ENCODE measurements at places on chromosomes 11 and 22.

DNA sequence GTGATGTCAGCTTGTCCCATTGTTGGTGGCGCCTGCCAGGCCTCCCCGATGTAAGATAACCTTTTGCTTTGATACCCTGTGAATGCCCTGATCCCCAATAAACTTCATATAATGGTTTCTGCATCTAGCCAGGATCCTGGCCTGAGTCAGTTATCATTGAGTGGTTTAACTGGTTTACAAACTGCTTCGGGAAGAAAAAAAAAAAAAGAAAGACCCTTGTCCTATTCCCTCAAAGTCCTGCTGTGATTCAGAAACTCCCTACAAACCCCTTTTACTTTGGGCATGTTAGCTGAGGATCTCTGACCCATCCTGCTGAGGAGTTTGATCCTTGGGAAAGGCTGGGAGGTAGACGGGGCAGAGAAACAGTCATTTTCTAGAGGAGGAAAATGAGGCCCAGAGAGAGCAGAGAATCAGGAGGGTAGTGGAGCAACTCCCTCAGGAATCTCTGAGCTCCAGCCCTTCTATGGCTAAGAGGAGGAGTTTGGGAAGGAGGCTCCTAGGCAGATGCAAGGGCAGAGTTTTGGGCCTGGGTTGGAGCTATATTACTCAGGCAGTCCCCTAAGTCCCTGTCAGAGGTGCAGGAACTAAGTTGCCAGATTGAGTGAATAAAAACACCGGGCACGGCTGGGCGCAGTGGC is 5.4 kb upstream of the CYB5R3 start:
- DNase-seq, result no peak

- no peak for DNase-seq
Observed at GRCh38 chr11:44945666-44946065, 5.0 kb downstream of the TP53I11 start.

- peak; percentile 51 for DNase-seq
Observed at GRCh38 chr11:77411717-77412441, 62.0 kb downstream of the PAK1 start.

DNA sequence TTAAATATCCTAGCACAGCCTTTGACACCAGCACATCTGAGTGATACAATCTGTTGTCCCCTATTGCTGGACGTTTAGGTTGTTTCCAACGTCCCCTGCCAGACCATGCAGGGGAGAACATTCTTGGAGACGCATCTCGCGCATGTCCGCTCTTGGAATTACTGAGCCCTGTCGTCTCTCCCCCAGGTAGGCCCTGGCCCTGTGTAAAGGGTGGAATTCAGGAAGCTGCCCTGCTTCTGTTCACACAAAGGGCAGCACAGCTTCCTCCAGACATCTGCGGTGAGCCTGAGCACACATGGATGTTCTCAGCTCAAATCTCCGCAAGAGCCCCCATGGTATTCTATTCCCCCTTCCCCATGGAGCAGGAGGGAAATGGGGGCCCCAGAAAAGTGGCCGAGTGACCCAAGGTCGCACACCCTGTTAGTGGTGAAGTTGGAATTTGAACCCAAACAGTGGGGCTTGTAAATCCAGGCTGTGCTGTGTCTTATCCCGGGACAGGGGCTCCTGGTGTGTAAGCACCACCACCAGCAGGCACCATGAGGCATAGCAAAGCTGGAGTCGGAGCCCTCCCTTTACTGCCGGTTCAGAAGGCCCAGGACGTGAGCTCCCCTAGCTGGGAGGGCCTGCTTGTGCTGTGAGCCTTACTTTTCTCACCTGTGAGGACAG is 5.0 kb upstream of the FGF19 start:
- DNase-seq, result no peak

GRCh38 chr11:101091781-101092180 is 37.8 kb downstream of the PGR start:
- DNase-seq, result no peak

DNA sequence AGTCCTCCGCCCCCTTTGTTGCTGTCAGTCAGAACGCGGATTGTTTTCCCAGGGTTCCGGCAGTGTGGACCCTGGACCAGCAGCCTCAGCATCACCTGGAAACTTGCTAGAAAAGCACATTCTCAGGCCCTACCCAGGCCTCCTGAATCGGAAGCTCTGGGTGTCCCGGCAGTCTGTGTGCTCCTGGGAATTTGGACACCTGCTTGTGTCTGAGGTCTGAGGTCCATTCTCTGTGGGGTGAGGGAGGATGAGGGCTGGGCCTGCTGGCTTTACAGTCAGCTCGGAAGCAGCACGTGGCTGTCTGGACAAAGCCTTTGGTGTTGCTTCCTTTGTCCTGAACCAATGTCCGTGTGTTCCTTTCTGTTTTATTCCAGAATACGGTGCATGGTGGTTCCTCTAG is 299.7 kb downstream of the TBC1D22A start:
- no peak for DNase-seq

- no peak for DNase-seq
Observed at GRCh38 chr11:131906963-131907362, 536.5 kb downstream of the NTM start.

DNA sequence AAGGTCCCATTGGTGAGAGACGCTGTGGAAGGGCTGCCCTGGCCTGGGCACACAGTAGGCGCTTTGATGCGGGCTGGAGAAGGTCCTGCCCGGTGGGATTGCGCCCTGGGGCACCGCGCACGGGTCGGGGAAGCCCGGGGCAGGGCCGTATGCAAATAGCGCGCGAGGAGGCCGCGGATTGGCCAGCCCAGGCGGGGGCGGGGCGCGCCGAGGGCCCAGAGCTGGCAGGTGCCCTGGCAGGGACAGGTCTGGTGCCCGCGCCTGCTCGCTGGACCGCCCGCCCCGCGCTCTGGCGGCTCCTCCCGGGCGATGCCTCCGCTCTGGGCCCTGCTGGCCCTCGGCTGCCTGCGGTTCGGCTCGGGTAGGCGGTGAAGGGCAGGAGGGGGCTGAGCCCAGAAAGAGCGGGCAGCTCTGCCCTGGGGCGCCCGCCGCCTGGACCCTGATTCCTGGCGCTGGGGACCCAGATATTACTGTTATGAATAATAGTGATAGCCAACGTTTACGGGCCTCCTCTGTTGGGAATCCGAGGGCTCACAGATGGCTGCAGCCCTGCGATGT is at the start of gene UPK3A:
Gene UPK3A, plus strand, starts transcription at position 245 of the 558 bp plus-strand sequence. Its CDS starts 65 bp downstream, at position 310.
- peak; percentile 38 for DNase-seq

- DNase-seq, result no peak
Observed at GRCh38 chr22:50119768-50120251, 30.0 kb downstream of the MOV10L1 start.

- no peak for DNase-seq
Observed at GRCh38 chr22:50102946-50103345, 13.1 kb downstream of the MOV10L1 start.

DNA sequence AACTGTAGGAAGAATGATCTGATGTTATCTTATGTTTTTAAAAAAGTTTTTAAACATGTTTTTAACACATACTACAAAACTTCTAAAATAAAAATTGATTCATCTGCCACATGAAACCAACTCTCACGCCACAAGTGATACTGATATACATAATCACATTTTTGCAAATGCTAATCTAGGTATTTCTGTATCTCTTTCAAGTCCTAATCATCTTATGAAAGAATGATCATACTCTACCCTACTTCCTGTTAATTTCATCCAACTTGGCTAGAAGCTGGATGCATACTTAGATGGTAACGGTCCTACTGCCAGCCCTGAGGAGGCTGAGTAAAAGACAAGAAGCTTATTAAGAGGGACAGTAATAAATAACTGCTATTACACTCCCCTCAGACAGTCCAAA is 19.2 kb downstream of the THAP12 start:
- DNase-seq, result no peak

DNA sequence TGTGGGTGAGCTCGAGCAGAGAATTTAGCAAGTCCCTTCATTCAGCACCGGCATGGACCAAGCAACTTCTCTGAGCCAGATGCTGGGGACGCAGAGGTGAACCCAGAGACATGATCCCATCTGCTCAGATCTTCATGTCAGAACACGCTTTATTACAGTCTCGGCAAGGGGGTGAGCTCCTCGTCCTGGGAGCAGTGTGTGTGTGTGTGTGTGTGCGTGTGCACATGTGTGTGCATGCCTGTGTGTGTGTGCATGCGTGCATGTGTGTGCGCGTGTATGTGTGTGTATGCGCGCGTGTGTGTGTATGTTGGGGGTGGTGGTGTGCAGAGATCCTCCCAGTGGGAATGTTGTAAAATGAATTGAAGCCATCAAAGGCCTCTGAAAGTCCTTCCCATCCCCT is 9.8 kb downstream of the MIAT start:
- no peak for DNase-seq

DNA sequence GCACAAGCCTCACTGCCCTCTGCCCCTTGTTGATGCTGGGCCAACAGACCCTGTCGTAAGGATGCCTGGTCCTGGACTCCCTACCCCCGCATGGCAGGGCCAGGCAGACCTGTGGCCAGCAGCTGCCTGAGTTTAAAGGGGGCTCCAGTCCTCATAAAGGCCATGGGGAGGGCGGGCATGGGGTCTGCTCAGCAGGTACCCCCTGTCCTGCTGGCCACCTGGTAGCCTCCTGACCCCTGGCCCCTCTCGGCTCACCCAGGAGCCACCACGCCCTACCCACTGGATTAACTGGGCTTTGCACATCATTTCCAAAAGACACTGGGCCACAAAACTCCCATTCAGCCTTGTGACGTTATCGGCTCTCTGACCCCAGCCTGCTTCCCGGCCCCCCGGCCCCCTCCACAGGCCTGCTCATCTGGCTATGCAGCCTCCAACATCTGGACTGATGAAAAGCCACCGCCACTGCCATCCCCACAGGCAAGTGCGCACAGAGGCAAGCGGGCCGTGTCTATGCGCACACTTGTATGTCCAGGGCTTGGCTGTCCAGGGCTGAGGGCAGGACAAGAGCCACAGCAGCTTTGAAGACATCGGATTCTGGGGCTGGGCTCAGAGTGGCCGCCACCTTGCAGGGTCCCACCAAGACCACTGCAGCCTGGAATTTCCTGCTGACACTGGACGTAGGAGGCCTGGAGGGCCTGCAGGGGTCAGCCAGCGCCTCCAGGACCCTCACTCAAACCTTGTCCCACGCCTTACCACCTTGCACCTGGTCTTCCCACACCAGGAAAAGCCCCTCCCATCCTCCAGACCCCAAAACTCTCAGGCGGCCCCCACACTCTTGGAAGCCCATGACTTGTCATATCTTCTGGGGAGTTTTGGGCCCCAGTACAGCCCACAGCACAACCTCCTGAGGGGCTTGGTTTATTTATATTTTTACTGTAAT is 48.7 kb downstream of the IGF2 start:
- no peak for DNase-seq

DNA sequence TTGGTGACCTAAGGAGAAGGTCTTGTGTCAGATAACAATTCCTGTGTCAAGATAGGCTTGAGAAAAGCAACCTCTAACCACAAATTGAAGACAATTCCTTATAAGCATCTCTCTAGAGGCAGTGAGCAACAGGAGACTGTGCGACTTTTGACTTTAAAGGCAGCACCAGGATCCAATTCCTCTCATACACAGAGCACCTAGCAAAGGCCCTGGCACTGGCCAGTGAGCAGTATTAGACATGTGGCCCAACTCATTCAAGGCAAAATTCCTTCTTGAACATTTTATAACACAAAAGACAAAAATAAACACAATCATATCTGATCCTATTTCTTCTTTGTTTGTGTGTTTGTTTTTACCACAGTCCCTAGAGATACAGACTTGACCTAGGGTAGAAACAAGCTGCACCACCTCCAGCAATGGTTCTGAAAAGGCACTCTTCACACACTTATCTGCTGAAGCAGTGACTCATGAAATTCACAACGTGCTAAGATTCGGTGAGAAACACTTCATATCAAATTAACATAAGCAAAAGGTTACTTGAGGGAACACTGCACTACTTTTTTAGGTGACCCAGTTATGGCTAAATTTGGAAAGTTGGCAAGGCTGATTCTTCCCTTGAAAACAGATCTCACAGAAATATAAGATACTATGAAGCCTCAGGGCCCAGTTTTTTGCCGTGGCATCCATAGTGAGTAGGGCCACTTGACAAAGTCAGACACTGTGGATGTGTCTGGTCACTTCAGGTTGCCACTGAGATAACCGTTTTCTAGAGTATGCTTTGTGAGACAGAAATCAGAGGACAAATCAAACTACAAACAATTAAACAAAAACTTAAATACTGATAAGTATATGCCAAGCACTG is 1018.9 kb downstream of the DLG2 start:
- no peak for DNase-seq

- no peak for DNase-seq
Observed at GRCh38 chr11:73091521-73092305, 50.4 kb downstream of the FCHSD2 start.

DNA sequence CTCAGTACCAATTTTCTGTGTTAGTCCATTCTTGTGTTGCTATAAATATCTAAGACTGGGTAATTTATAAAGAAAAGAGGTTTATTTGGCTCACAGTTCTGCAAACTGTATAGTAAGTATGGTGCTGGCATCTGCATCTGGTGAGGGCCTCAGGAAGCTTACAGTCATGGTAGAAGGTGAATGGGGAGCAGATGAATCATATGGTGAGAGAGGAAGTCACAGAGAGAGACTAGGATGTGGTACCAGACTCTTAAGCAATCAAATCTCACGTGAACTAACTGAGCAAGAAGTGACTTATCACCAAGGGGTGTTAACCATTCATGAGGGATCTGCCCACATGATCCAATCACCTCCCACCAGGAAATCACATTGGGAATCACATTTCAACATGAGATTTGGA is 60.8 kb upstream of the ZBED5 start:
- no peak for DNase-seq

DNA sequence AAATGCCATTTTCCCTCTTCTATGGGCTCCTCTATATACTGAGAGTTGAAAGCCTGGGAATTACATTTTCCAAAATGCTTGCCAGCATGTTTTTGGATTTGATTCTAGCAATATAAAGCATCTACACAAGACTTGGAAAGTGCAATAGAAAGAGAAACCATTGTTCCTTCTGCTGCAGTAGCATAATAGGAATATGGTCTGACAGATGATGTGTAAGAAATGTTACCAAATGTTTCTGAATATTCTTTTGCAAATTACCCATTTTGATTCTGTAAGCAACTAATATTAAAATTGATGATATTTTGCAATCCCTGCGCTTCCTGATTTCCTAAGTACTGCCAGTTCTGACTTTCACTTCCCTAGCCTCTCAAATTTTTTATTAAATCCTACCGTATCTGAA is 61.6 kb downstream of the CASP12 start:
- no peak for DNase-seq

DNA sequence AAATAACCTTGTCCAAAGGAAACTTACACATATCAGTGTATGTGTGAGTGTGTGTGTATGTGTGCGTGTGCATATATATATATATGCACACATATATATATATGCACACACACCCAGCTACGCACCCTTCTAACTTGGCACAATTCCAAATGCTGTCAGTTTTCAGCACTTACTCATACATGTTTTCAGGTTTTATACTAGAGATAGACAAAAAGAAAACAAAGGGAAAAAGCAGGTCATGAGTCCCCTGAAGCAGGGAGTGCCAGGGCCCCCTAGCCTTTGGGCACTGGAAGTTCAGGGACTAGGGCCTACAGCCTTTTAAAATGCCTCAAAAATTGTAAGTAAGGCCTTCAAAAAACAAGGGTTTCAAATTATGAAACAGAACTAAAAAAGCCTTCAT is 265.4 kb downstream of the CADM1 start:
- no peak for DNase-seq

DNA sequence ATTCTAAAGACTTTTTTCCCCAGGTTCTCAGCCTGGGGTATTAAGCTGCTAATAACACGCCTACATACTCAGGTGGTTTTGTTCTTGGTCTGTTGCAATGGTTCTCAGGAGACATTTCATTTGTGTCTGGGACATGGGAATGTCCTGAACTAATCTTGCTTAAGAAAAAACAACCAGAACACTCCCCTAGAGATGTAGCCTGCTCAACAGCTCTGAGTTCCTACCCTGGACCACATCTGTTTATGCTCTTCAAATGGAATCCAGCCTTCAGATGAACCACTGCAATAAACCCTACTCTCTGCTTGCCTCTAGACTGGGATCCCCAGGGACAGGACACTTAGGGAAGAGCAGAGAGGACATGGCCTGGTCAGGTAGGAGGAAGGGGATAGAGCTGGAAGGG is 29.9 kb downstream of the RELT start:
- DNase-seq, result no peak

Measured in stimulated activated CD4-positive, alpha-beta T cell treated with anti-CD3 and anti-CD28 coated beads, TNF-alpha, amount 100 ng/mL, for 4 hours (primary cell).